Peyer's patch (tissue), 4 donors: ENCODE measurements at places on chromosomes 13 and 19. TPM values are rescaled to one million over a fixed set of nuclear protein-coding genes. Genes with fewer than 3 reads are reported as not detected.

GRCh38 chr19:10432736-10433130 lies 12.4 kb downstream of the PDE4A start:
- no peaks in the 10 kb centered on the region for H3K36me3 ChIP-seq
- H3K4me3 ChIP-seq, result peak overlapping the region; percentile 64
- peak overlapping the region; percentile 75 for H3K27ac ChIP-seq
- peaks cover 18% of the 10 kb centered on the region for H3K4me1 ChIP-seq

- H3K27me3 ChIP-seq, result no peaks in the 10 kb centered on the region
- no peak overlapping the region for H3K4me3 ChIP-seq
- DNase-seq, result no peak
- H3K27ac ChIP-seq, result no peak overlapping the region
- no peaks in the 10 kb centered on the region for H3K4me1 ChIP-seq
Observed at GRCh38 chr19:39795001-39795400, 16.3 kb downstream of the LEUTX start.

GRCh38 chr19:13044231-13044836 lies 49.1 kb downstream of the NFIX start:
- no peaks in the 10 kb centered on the region for H3K27me3 ChIP-seq
- no peak overlapping the region for H3K4me3 ChIP-seq
- H3K27ac ChIP-seq, result no peak overlapping the region
- no peaks in the 10 kb centered on the region for H3K36me3 ChIP-seq
- DNase-seq, result no peak

DNA sequence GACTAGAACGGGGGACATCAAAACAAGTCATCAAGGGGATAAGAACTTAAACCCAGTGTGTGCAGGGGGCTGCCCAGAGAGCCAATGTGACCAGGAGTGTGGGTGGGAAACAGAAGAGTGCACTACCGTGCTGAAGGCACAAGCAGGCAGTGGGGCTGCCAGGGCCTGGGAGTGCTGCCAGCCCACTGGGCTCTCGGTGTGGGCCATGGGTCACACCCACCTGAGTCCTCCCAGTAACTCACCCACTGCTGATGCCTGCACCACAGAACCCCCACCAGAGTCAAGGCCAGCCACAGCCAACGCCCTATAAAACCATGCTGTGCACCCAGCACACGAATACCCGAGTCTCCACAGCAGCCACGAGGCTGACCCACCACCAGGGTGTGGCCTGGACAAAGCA lies 8.5 kb downstream of the MED26 start:
- H3K27ac ChIP-seq, result no peak overlapping the region
- no peak for DNase-seq
- H3K27me3 ChIP-seq, result no peaks in the 10 kb centered on the region
- no peaks in the 10 kb centered on the region for H3K36me3 ChIP-seq
- H3K4me3 ChIP-seq, result no peak overlapping the region

GRCh38 chr13:41916173-41916954 lies 44.5 kb downstream of the VWA8 start:
- H3K27ac ChIP-seq, result no peak overlapping the region
- DNase-seq, result no peak
- H3K36me3 ChIP-seq, result no peaks in the 10 kb centered on the region
- no peak overlapping the region for H3K4me3 ChIP-seq

DNA sequence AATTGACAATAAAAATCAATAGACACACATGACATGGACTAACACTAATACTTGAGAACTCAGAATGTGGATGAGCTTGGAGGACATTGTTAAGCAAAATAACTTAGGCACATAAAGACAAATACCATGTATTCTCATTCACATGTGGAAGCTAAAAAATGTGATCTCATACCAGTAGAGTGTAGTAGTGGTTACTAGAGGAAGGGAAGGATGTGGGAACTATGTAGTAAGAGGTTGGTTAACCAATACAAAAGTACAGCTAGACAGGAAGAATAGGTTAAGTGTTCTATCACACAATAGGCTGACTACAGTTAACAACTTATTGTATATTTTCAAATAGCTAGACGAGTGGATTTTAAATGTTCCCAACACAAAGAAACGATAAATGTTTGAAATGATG lies 415.8 kb upstream of the KLF12 start:
- H3K36me3 ChIP-seq, result no peaks in the 10 kb centered on the region
- no peak overlapping the region for H3K27ac ChIP-seq
- no peaks in the 10 kb centered on the region for H3K4me1 ChIP-seq
- H3K4me3 ChIP-seq, result no peak overlapping the region

DNA sequence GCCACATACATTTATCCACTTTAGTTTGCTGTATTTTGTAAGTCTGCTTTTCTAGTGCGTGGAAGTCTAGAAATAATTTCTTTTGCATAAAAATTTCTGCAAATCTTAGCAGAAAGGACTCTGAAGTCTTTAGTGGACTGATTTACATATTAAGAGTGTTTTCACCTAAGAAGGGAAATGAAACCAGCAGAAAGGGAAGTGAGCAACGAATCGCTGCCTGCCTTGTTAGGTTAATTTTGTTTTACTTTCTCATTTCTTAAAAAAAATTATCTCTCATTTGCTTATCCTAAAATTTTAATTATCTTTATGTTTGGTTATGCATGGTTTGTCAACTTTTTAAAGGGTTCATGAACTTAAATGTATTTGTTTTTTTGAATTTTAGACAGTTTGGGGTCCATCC lies 767 bp upstream of the GPR18 start:
- no peaks in the 10 kb centered on the region for H3K36me3 ChIP-seq
- H3K27ac ChIP-seq, result no peak overlapping the region
- H3K4me1 ChIP-seq, result peaks cover 10% of the 10 kb centered on the region
- no peaks in the 10 kb centered on the region for H3K27me3 ChIP-seq
- H3K4me3 ChIP-seq, result no peak overlapping the region
- no peak for DNase-seq

- no peak overlapping the region for H3K4me3 ChIP-seq
- no peaks in the 10 kb centered on the region for H3K36me3 ChIP-seq
- H3K27ac ChIP-seq, result peak overlapping the region; percentile 0
Observed at GRCh38 chr19:944171-944567, 18.3 kb downstream of the ARID3A start.

- DNase-seq, result no peak
- no peak overlapping the region for H3K27ac ChIP-seq
- H3K4me1 ChIP-seq, result no peaks in the 10 kb centered on the region
- H3K4me3 ChIP-seq, result no peak overlapping the region
Observed at GRCh38 chr19:15213715-15214381, 13.1 kb upstream of the NOTCH3 start.

The FFAR3 gene
- total RNA-seq, result not detected

The GPR183 gene
- 1.8 TPM for total RNA-seq

The CASP14 gene
- total RNA-seq, result not detected

The DAPK3 gene
- total RNA-seq, result 106 TPM

The ICAM3 gene
- 11.0 TPM for total RNA-seq

The PCSK4 gene
- total RNA-seq, result 7.7 TPM

The DNAJC15 gene
- total RNA-seq, result 27.5 TPM
